ENCODE measurements at places on chromosomes 2 and 18. TPM values are rescaled to one million over a fixed set of nuclear protein-coding genes. Genes with fewer than 3 reads are reported as not detected.
A peak's percentile ranks its signal among the peaks of the same experiment; 100 is the strongest.

DNA sequence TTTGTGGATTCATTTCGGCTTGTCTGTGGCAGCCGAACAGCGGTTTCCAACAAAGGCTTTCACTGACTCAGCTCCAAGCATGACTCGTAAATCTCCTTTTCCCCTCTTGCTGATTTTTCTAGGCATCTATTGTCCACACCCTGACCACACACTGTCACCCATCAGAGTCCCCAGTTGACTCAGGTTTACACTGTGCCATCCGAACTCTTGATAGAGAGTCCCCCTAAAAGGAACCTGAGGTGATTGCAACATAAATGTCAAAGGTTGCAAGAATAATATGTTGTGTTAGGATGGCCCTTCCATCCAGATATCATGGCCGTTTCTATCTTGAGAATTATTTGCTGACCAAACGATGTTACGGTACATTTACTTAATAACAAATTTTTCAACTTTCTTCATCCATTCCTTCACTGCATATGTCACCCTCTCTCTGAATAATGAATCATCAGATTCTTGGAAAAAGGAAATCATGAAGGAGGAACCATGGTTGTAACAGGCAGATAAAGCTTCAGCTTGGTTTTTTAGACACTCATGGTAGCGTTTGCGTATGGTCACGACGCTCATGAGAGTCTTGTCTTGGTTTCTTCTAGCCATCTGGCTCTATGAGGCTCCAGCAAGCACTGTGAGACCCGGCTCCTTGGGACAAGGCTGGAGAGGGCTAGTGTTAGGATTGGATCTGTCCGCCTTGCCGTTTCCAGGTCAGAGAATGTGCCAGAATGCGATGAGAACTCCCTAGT is 72.1 kb downstream of the NPAS2 start:
- no peak for DNase-seq

GRCh38 chr18:34643989-34644388 is 66.1 kb upstream of the DTNA start:
- DNase-seq, result no peak

DNA sequence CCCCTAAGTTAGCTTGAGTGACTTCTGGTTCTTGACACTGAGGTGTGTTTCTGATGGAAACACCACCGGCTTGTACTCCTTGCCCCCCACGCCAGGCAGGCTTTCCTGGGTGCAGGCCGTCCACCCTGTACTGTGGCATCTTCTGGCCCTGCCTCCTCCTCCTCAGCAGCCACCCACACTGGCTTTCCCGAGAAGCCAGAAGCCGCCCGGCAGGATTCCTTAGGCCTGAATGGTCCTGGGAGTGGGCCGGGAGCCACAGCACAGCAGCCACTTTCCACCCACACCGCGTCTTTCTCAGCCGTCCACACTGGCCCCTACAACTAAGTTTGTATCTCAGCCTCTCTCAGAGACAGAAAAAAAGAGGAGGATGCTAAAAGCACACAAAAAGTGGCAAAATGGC is 2.1 kb upstream of the HSBP1L1 start:
- DNase-seq, result peak; percentile 50

Gene CHRNA1
- not detected for total RNA-seq

Gene MARCHF4
- total RNA-seq, result 0.55 TPM

DNA sequence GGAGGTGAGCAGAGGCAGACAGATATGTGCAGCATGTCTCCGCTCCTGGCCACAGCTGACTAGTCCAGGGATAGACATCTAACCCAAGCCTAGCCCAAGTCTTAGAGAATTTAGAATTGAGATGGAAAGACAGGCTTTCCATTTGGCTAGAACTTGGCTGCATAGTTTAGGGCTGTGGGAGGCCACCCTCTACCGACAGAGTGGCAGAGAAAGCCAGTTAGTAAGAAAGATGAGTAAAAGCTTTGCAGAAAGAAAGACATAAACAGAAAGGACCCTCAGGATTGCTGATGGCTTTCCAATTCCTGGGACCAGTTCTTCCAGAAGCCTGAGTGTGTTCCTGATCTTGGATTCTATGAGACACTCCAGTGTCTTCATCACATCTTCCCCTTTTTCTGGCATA is 62.1 kb downstream of the DYM start:
- DNase-seq, result no peak
